NCI-H1417 treated with DMSO at 0.1 percent for 48 hours (cell line): ENCODE measurements at places on chromosomes 13 and 19.

- DNase-seq = no peak
Measured at GRCh38 chr13:44815623-44816022, 173.6 kb downstream of the NUFIP1 start.

GRCh38 chr13:46484561-46484960 lies 68.4 kb upstream of the LRCH1 start:
- no peak for DNase-seq

DNA sequence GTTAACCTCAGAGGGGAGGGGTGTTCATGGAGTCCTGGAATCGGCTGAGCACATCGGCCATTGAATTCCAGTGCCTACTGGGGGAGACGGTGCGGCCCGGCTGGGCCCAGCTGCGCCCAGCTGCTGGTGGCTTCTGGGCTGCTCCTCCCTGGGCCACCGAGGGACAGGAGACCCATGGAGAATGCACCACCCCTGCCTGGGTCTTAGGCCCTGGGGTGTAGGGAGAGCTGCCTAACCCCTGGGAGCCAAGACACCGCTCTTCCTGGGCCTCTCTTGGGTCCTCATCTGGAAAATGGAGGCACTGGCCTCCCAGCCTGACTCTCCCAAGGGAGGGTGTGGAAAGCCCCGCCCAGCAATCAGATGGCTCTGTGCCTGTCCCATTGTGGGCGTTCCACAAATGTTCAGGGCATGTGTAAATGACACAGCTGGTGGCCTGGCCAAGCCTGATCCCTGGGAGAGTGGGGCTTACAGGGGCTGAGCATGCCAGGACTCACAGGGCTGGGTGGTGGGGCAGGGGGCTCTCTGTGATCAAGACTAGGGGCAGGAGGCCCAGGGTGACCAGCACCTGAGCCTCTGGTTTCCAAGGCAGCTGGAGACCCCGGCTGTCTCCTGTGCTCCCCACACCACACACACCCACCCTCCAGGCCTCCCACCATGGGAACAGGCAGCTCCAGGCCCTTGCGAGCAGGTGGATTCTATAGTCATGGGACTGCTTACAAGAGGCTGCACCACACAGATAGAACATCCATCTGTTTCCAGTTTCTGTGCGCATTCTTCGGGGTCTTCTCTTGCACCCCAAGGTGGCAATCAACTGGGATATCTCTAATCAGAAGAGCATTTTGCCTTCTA lies 150.9 kb downstream of the URI1 start:
- DNase-seq = no peak

GRCh38 chr19:33665776-33666595 lies 44.2 kb downstream of the CHST8 start:
- DNase-seq = no peak

- peak; percentile 10 for DNase-seq
Measured at GRCh38 chr13:52879950-52880741, 31.7 kb upstream of the PCDH8 start.
